ENCODE measurements at places on chromosomes 6 and 20.

DNA sequence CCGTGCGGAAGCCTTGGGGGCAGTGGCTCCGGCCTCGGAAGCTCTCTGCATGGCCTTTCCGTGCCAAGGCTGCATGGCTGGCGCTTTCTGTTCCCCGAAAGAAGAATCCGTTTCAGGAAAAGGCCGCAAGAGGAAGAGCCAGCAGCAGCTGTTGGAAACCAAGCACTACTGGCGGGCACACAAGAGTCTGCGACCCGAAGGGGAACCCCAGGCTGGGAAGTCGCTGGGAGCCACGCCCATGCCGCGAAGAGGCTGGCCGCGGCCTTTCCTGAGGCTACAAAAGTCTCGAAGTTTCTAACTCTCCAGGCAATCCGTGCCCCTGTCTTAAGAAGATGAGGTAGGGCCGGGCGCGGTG, at the start of gene CGAS:
Gene CGAS (minus strand): TSS at position 191 of the 355 bp plus-strand sequence. CDS start 116 bp downstream, at position 75.
- peak; percentile 54 for DNase-seq

- DNase-seq: no peak
Observed at GRCh38 chr6:170439366-170440361, 113.4 kb downstream of the PSMB1 start.

GRCh38 chr6:35719830-35720733, 16.8 kb upstream of the ARMC12 start:
- DNase-seq: no peak

DNA sequence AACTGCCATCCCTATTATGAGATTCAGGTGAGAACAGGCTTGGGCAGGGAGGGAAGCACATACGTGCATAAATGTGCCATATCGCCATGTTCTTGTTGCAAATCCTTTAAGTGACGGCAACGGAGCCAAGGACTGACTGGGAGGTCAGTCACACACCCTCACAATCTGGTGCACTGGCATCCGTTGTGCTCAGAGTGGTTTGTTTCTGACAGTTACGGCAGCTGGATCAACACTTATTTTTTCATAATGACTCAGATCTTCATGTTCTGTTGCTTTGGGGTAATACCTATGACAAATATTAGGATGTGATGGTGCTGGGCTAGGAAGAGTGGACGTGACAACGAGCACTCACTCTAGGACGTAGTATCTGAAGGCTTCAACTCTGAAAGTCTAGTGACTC, 56.2 kb upstream of the PREP start:
- DNase-seq: no peak

GRCh38 chr6:499617-500016, 108.1 kb downstream of the IRF4 start:
- no peak for DNase-seq

DNA sequence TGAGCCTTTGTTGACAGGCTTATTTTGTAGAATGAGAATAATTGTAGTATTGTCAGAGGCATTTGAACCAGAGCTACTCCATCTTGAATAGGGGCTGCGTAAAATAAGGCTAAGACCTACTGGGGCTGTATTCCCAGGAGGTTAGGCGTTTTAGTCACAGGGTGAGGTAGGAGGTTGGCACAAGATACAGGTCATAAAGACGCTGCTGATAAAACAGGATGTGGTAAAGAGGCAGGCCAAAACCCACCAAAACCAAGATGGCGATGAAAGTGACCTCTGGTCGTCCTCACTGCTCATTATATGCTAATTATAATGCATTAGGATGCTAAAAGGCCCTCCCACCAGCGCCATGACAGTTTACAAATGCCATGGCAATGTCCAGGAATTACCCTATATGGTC, 82.7 kb downstream of the PFDN4 start:
- no peak for DNase-seq

DNA sequence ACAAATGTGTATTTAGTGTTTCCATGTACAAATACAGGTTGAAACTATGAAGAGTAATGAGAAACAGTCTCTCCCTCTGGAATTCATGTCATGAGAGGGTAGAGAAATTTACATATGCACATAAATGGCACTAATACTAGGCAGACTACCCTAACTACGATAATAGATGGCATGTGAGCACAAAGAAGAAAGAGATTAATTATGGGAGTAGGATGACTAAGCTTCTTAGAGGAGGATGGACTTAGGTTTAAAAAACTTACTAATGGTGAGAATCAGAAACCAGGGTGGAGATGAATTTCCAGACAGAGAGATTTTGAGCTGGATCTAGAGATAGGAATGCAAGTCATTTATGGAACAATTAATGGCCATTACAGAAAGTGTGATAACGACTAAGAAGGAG, 225.3 kb upstream of the HTR1E start:
- DNase-seq: no peak

- DNase-seq: no peak
Observed at GRCh38 chr6:169844946-169845345, 93.5 kb downstream of the ERMARD start.

All from activated gamma-delta T cell treated with anti-CD3 and anti-CD28 coated beads, Interleukin-2, amount 50 U/mL, for 16 hours (primary cell).